ENCODE measurements at places on chromosomes 16 and 17.

- peak; percentile 97 for DNase-seq
Observed at GRCh38 chr17:7887482-7888183, 956 bp upstream of the CHD3 start.

- no peak for DNase-seq
Observed at GRCh38 chr17:57487573-57487972, 231.2 kb downstream of the MSI2 start.

DNA sequence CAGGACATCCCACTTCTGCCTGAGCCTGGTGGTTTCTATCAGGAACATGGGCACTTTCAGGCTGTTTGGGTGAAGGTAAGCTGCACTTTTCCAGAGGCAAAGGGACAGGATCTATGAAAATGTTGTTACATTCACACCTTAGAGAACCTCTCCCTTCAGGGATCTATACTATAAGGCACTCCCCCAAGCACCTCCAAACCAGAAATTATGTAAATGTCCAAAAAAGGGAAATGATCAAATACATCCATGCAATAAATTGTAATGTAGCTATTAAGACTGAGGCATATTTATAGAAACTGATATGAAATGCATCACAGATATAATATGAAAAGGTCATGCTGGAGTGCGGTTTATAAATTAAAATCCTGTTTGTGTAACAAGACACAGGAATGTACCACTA is 23.3 kb upstream of the COG7 start:
- no peak for DNase-seq

DNA sequence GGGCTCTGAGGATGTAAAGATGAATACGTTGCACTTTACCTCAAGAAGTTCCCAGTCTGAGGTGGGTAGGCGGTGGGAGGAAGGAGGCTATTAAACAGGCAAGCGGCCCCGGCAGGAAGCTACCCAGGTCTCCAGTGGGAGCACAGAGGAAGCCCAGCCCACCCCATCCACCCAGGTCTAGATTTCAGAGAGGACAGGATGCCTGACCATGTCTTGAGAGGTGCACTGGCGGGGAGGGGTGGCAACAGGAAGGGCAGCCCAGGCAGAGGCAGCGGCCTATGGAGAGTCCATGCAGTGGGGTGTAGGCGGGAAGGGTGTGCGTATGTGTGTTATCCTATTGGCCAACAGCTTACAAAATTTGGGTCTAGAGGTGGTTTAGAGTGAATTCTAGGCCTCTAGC is 13.9 kb downstream of the SARM1 start:
- DNase-seq: no peak

DNA sequence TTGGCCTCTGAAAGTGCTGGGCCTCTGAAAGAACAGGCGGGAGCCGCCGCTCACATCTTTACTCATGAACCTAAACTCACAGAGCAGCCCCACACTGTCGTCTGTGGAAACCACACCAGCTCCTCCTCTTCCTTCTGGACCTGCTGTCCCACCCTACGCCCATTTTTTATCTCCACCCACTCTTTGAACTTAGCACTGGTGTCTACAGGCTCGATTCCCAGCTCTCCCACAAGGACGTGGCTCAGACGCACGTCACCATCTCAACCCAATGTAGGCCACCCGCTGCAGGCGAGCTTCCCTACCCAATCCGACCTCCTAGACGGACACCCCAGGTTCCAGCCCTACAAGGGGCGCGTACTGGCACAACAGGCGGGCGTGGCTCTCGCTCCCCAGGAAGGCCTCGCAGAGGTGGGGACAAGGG is 62.2 kb downstream of the NXN start:
- DNase-seq: no peak

All from amniotic stem cell (primary cell).